IMR-90 (cell line): ENCODE measurements at places on chromosomes 5 and 9.
A peak's percentile ranks its signal among the peaks of the same experiment; 100 is the strongest.

- DNase-seq = no peak
Measured at GRCh38 chr9:100351508-100351907, 1.2 kb downstream of the TEX10 start.

GRCh38 chr9:13125261-13125660, 154.2 kb downstream of the MPDZ start:
- DNase-seq = peak; percentile 8

DNA sequence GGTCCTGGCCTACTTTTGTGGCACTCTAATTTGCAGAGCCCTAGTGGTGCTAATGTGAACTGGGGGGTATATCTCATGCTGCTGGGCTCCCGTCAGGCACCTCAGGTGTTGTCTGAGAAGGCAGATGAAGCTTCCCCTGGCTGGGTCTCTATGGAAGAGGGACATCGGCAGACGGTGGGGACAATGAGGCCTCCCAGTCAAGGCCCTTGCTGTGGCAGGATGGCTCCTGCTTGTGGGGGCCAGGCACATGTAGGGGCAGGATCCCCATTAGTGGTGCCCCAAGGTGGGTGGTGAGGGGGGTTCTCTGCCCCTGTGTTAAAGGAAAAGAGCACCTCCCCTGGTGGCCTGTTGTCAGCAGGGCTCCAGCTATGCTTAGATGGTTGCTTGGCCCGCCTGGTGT, 192.8 kb upstream of the S1PR3 start:
- no peak for DNase-seq

- no peak for DNase-seq
Measured at GRCh38 chr9:77066388-77066787, 46.9 kb downstream of the FOXB2 start.

DNA sequence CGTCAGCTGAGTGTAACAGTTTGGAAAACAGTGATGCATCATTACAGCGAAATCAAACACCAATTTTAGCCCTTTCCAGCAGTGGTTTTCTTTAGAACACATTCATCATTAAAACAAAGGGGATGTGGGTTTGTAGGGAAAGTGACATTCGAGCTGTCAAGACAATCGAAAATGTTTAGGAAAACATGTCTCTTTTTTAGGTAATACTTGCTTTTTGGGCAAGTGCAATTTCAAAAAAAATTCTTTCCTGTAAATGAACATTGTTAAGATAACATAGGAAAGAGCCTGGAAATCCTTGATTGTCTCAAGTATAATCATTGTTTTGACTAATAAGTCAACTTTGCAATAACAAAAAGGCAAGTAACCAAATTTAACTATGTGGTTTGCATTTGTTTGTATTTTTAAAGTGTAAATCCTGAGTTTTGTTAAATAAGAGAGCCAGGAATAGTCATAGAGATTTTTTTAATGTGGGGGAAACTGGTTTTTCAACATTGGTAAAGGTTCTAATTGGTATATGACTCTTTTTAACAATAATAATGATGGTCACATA, 182.5 kb downstream of the TTLL11 start:
- no peak for DNase-seq

- DNase-seq = no peak
Measured at GRCh38 chr5:160118349-160119141, 705 bp downstream of the PWWP2A start.

DNA sequence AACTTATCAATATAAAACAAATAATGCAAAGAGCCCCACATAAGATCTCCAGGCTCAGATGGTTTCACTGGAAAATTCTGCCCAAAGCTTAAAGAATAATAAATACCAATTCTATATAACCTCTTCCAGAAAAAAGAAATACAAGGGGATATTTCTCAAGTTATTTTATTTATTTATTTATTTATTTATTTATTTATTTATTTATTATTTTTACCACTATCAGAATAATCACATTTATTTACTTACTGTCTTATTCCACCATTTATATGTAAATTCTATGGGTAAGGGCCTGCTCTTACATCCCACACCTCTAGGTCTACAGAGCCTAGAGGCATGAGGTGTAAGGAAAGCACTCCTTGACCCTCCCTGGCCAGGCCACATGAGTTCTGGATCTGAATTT, 91.1 kb downstream of the ANKRD18A start:
- no peak for DNase-seq

GRCh38 chr9:16121601-16122286, 568.9 kb downstream of the CCDC171 start:
- peak; percentile 56 for DNase-seq

GRCh38 chr5:128644863-128645262, 106.8 kb upstream of the FBN2 start:
- DNase-seq = peak; percentile 96

DNA sequence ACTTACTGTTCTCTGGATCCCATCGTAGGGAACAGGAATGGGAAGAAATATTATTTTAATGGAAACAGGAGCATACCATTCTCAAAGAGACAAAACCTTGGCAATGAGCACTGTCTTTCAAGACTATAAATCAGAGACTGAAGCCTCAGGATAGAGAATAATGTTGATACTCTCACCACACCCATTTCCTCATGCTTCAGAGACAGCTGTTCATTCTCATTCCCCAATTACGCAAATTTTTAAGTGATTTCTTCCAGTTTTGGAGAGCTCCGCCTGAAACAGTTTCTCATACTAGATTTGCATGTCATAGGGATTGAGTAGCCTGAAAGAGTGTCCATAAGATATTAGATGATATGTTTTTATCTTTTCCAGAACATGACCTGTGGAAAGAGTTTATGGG, 290.5 kb upstream of the RASA1 start:
- no peak for DNase-seq

DNA sequence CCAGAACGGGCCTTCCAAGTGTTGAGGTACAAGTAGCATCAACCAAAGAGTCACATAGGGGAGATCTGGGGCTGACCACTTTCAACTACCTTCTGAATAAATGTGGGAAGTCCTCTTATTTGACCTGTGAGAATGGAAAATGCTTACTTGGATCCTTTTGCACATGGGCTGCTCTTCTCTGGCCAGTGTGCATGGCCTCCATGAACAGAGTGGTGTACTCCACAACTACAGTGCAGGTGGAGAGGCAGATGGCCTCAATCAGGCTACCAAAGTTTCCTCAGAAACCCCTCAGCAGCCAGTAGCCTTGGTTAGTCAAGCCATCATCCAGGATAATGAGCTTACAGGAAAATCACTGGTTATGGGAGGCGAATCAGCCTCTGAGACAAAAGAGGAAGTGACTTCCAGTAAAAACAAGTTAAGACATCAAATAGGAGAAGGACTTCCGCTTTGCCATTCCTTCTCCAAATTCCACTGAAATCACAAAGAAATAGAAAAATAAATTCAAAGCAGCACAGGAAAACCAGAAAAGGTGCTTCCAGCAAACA, 18.3 kb upstream of the FCHO2 start:
- DNase-seq = no peak

GRCh38 chr9:128116104-128117083, 11.1 kb downstream of the PTGES2 start:
- no peak for DNase-seq

DNA sequence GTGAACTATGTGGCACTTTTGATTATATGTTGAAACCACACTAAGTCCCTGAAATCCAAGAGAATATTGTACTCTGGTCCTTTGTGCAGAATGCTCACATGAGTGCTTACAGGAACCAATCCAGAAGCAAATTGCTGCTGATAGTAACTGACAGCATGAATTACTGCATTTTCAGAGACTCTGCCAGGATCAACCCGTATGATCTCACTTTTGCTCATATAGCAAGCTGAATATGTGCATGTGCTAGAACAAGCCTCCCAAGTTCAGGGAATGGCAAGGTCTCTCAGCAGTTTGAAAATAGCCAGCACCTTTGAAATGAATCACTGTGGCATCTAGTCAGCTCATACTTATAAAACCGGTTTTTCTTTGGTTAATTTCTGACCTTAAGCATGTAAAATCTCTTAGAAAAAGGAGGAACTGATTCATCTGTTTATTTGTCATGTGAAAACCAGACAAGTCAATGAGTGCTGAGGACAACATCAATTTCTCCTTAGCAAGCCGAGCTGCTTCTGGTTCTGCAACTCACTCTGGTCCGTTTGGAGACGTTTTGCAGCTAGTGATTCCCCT, 215.7 kb upstream of the ELL2 start:
- peak; percentile 91 for DNase-seq

DNA sequence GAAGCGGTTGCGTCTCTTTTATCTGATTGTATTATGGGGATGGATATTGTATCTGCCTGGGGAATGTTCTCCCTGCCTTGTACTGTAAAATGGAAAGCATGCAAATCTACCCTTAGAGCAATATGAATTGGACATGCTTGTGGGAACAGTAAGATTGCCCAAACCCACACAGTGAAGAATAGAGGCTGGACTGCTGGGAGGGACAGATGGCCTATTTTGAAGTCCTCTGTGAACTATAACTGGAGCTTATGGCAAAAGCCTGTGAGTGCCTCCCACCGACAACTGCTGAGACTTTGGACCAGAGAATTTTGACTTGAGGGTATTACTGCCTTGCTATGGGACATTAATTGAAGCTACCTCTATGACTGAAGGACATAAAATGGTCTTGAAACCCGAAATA, 168.9 kb downstream of the ERCC6L2 start:
- no peak for DNase-seq

DNA sequence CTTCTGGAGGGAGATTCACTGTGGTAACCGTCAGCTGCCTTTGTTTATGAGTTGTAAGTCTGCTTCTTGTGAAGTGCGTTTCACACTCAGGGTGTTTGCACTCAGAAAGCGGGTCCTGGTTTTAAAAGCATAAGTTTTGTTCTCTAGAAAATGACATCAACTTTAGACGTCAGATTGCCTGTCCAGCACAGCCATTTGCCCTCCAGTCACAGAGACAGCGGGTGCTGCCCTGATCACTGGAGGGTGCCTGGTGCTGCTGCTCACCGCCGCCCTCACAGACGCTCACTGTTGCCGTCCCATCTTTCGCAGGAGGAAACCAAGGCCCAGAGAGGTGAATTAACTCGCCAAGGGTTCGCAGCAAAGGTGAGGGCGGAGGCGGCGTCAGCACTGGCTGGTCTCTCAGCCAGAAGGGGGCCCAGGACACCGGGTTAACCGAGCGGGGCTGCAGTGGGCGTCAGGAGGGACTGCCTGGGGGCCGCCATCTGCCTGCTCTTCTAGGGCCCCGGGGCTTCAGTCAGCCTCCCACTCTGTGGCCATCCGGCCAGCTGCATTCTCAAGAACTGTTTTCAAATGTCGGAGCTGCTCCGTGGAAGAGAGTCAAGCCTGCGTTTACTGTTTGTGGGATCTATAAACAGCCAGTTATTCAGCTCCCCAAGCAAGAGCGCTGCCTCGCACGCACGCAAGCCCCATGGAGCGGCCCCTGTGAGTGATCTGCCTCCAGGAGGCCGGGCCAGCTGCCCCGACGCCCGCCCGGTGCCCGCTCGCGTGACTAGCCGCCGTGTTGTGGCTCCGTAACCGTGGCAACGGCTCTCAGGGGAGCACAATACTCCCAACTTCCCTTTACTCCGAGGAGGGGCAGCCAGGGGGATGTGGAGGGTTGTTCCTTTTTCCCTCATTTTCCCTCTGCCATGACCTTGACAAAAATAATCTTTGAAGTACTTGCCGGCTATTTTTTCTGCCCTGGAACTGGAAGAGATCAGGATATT, 43.4 kb upstream of the EXOC3 start:
- peak; percentile 98 for DNase-seq

DNA sequence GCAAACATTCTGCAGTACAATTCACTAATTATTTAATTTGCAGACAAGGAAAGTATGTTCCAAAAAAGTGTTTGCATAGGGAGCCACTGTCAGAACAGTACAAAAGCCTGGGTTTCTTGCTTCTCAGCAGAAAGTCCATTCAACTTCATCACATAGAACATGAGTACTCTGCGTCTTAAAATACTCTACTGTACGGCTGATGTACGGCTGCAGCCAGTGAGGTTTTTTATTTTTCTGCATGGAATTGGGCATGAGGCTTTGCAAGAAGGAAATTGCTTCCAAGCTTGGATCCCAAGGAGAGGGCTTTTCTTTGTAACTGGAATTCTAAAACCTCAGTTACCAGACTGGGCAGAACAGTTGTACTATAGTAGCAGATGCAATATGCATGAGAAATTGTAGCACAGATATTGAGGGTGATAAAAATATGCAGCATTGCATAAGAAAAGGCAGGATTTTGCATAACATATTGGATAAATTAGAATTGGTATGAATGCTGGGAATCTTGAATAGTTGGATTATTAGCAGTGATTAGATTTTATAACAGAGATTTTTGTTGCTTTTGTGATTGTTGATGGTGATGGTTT, 178.1 kb upstream of the CDH9 start:
- no peak for DNase-seq

GRCh38 chr5:138653502-138653901, 78.3 kb upstream of the HSPA9 start:
- DNase-seq = peak; percentile 35

DNA sequence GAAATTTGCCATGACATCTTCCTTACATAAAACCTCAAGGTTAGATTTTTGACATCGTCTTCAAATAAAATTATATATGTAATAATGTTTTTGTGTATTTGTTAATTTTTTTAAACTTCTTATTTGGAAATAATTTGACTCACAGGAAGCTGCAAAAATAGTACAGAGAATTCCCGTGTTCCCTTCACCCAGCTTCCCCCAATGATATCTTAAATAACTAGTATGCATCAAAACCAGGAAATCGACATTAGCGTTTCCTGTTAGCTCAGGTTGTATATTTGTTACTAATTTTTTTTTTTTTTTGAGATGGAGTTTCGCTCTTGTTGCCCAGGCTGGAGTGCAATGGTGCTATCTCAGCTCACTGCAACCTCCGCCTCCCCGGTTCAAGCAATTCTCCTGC, 86.3 kb upstream of the SPRY4 start:
- no peak for DNase-seq

DNA sequence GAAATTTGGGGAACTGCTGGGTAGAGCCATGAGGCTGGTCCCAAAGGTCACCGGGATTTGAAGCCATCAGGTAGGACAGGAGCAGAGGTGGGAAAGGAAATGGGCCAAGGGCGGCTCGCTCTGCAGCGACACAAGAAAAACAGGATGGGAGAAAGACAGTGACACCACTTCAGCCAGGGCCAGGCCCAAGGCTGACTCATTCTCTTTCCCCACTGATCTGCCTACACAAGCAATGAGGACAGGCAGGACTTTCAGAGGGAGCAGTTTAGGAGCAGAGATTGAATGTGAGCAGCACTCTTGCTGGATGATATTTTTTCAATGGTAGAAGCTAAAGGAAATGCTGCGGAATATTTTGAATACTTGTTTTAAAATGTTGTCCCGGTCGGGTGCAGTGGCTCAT, 3.5 kb downstream of the RUFY1 start:
- DNase-seq = peak; percentile 84

- peak; percentile 34 for DNase-seq
Measured at GRCh38 chr5:93395971-93396379, 185.0 kb downstream of the NR2F1-AS1 start.
